Transverse colon (tissue), 4 donors: ENCODE measurements at places on chromosomes 1 and 21. TPM values are rescaled to one million over a fixed set of nuclear protein-coding genes. Genes with fewer than 3 reads are reported as not detected.

DNA sequence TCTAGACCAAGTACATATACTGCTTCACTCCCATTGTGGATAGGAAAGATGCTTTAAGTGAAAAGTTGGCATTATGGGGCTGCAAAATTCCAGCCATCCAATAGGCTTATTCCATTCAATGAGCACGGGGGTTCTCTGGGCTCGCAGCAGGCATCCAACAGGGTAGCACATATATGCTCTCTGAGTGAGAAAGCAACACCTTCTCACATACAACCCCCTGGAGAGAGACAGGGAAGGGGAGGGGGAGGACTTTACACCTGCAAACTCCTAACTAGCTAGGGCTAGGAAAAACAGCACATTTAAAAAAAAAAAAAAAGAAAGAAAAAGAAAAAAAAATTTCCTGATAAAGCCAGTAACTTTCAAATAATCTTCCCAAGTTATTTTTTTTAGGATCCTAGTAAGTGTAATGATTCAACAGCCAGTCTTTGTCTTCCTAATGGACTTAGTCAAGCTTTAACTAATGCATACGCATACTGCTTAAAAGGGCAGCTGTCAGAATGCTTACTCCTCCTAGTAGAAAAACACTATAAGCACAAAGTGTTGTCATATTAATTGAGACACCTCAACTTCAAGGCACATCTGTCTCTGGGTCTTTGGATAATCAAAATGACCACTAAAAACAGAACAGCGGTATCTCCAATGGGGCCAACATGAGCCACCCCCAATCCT, 18.7 kb downstream of the PSMB2 start:
- H3K27ac ChIP-seq = no peak overlapping the region
- H3K4me1 ChIP-seq = no peaks in the 10 kb centered on the region
- H3K27me3 ChIP-seq = no peaks in the 10 kb centered on the region
- DNase-seq = no peak

- no peak overlapping the region for H3K27ac ChIP-seq
- no peaks in the 10 kb centered on the region for H3K4me1 ChIP-seq
- DNase-seq = no peak
- H3K27me3 ChIP-seq = no peaks in the 10 kb centered on the region
- no peak overlapping the region for H3K4me3 ChIP-seq
These were observed 9.6 kb upstream of the SFT2D2 start for GRCh38 chr1:168216171-168216570.

GRCh38 chr1:74437035-74437434, 75.4 kb downstream of the LRRC53 start:
- H3K4me1 ChIP-seq = no peaks in the 10 kb centered on the region
- no peaks in the 10 kb centered on the region for H3K36me3 ChIP-seq
- no peaks in the 10 kb centered on the region for H3K27me3 ChIP-seq

- H3K27me3 ChIP-seq = no peaks in the 10 kb centered on the region
- no peak overlapping the region for H3K27ac ChIP-seq
- H3K36me3 ChIP-seq = no peaks in the 10 kb centered on the region
These were observed 20.6 kb downstream of the TRAF5 start for GRCh38 chr1:211347077-211347844.

DNA sequence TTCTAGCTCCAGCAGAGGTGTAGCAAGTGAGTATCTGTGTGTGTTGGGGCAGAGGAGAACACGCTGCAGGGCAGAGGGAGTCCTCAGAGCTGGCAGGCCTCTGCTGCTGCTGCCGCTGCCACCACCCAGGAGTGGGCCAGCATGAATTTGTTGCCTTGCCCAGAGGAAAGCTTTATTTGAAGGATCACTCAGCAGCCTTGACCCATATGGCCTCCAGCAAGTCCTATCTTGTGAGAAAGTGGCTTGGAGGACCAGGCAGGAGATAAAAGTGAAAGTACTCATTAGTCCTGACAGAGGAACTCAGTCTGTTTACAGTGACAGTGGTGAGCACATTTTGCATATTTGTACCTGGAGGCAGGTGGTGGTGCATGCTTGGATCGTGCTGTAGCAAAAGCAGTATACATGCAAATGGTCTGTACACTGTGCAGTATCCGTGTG, 3.1 kb downstream of the TRAF5 start:
- no peak for DNase-seq
- H3K27ac ChIP-seq = peak overlapping the region; percentile 88
- no peaks in the 10 kb centered on the region for H3K36me3 ChIP-seq
- no peak overlapping the region for H3K4me3 ChIP-seq

GRCh38 chr1:151039521-151039920, 3.1 kb downstream of the BNIPL start:
- no peaks in the 10 kb centered on the region for H3K27me3 ChIP-seq
- H3K36me3 ChIP-seq = peaks cover 1% of the 10 kb centered on the region
- no peaks in the 10 kb centered on the region for H3K4me1 ChIP-seq
- no peak for DNase-seq
- H3K27ac ChIP-seq = no peak overlapping the region

DNA sequence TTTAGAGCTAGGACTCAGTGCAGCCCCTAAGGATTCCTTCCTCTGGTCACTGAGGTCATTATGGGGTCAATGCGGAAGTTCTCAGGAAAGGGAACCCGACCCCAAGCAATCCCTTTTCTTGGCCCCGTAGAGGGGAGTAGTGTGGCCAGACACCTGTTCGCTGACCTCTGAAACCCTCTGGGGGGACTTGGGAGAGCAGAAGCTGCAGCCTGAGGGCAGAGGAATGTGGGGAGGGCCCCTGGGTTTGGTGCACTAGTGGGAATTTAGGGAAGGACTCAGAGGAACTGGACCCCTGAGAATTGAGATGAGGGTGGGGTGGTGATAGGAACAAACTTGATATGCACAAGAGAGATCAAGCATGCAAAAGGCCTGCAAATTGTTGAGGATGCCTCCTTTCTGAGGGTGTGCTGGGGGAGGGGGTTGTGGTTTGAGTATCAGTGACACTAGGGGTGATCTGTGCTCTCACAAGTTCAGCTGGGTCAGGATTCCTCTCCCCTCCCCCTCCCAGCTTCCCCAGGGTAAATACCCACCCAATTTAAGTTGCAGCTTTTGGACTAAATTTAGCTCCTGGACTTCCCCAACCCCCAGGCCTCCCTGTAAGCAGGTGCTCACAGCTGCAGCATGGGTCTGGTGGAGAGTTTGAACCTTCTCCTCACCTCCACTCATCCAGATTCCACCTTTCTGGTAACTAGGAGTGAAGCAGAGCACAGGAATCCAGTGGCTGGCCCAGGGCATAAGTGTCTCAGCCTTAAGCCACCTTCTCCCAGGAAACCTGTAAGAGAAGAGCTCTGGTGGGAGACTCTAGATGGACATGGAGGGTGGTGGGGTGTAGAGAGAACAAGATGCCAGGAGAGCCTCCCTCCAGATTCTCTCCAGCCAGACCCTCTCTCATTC, 13.5 kb downstream of the ADAMTSL4 start:
- DNase-seq = peak; percentile 84
- H3K27me3 ChIP-seq = no peaks in the 10 kb centered on the region
- H3K4me1 ChIP-seq = peaks cover 59% of the 10 kb centered on the region

DNA sequence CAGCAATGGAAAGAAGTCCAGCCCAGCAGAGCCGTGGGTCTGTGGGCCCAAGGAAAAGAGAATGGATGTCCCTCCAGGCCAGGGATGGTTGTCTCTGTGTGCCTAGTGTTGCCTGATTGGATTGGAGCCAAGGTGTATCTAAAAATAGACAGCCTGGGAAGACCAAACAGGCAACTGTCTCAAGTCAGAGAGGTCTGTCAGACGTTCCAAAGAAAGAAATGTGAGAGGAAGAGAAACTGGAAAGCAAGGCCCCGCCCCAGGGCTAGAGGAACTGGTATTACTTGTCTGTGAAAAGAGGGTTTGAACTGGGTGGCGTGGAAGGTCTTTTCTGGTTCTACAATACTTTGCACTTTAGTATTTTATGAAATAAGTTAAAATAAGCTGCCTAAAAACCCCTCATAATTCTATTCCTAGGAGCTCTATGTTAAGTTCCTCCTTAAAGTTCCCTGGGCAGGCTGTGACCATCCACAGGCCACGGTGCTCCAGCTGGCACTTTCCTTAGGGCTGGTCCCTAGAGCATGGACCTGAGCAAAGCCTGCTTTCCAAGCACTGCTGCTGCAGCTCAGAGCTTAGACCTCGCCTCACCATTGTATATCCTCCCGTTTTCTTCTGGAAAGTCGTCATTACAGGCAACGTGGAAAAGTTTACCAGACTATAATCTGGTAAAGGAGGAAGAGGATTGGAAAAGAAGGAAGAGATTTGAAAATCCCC, 151.6 kb downstream of the DISC1 start:
- peak; percentile 44 for DNase-seq
- H3K27ac ChIP-seq = no peak overlapping the region
- peaks cover 13% of the 10 kb centered on the region for H3K4me1 ChIP-seq
- no peak overlapping the region for H3K4me3 ChIP-seq

DNA sequence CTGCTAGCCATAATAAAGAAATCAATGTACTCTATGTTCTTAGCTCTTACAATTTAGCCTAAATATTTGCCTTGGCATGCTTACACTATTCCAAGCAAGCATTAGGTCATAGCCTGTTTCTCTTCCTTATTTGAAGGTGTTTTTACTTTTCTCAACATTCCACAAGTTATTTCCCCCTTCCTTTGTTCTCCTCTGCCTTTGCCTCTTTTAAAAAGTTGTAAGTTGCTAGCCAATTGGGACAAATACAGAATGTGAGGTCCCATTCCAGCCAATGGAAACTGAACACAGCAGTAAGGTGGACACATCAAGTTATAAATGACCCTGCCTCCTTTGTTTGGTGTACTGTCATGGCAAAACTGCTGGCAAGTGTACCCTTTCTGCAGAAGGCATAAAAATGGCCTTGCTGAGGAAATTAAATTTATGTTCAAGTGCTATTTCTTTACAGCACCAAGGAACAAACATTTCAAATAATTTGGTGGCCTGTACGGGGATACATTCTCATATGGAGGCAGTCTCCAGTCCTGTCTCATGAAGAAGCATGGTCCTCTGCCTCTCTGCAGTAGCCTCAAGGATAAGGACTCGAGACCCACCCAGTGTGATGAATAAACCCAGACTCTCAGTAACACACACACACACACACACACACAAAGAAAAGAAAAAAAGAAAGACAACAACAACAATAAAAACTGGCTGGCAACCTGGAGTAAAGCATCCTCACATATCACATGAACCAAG, 28.8 kb upstream of the FMO1 start:
- peaks cover 10% of the 10 kb centered on the region for H3K4me1 ChIP-seq
- no peak overlapping the region for H3K4me3 ChIP-seq
- no peaks in the 10 kb centered on the region for H3K27me3 ChIP-seq

DNA sequence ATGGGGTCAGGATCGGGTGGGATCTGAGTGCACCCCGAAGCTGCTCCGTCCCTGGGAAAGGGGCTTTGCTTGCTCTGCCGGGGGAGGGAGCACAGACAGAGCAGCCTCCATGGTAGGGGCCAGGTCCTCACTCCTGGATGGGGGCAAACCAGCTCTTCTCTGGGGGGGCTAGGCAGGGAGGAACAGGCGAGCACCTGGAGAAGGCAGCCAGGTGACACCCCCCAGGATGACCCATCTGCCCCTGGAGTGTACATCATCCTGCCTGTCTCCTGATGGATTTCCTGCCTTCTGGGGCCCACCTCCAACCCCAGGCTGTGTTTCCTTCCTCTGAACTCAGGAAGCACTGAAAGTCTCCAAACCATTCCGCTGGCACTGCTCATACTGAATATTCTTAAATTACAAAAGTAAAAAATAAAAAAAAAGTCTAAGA, 248.0 kb downstream of the RHOU start:
- no peaks in the 10 kb centered on the region for H3K36me3 ChIP-seq
- DNase-seq = no peak
- H3K4me3 ChIP-seq = no peak overlapping the region
- H3K27me3 ChIP-seq = no peaks in the 10 kb centered on the region
- H3K27ac ChIP-seq = no peak overlapping the region

DNA sequence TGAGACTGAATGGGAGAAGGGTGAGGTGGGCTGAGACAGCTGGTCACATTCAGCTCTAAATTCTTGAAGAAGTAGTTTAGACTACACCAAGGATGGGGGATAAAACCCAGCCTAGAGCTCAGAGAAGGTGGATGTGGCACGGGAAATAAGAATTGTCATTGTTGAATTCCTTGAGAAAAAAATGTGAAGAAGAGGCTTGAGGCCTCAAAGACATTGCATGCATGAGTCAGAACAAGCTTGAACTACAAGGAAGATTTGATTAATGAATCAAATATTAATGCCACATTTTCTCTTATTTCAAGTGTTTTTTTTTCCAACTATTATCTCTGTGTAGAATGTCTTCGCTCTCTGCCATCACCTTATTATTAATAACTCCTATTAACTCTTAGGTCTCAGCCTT, 58.9 kb downstream of the MAP3K7CL start:
- no peak for DNase-seq
- H3K4me3 ChIP-seq = no peak overlapping the region
- no peaks in the 10 kb centered on the region for H3K36me3 ChIP-seq

DNA sequence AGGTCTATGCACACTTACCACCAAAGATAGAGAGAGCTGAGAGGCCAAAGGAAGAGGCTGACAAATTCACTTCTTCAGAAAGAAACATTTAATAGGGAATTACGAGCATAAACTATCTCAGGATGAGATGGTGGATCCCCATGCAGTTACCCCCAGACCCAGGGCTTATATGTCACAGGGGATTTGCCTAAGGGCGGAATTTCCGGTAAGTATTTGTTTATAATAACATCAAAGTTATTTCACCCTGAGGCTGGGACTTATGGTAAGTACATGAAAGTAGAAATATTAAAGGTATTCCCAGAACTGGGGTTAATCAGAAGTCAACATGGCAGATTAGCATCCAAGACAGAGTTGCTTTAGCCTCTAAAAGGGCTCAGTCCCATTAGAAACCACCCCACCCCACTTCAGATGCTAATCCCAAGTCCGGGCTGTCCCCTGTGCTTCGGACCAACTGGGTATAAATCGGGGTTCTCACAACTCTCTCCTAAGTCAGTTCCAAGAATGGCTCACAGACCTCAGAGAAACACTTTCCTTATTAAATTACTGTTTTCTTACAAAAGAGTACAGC, 247.4 kb upstream of the ZP4 start:
- no peaks in the 10 kb centered on the region for H3K4me1 ChIP-seq
- no peak overlapping the region for H3K27ac ChIP-seq
- no peaks in the 10 kb centered on the region for H3K36me3 ChIP-seq
- no peak for DNase-seq
- H3K27me3 ChIP-seq = no peaks in the 10 kb centered on the region

- H3K27ac ChIP-seq = no peak overlapping the region
- peak; percentile 66 for DNase-seq
- no peaks in the 10 kb centered on the region for H3K36me3 ChIP-seq
- no peaks in the 10 kb centered on the region for H3K4me1 ChIP-seq
- no peaks in the 10 kb centered on the region for H3K27me3 ChIP-seq
These were observed 7.6 kb upstream of the NPL start for GRCh38 chr1:182781841-182782586.

Gene PRR9
- not detected for total RNA-seq

Gene PLA2G2F
- total RNA-seq = not detected

Gene IRF6
- total RNA-seq = 78.0 TPM

Gene PPFIA4
- 0.41 TPM for total RNA-seq

Gene MAP3K21
- total RNA-seq = 20.5 TPM

Gene LMO4
- total RNA-seq = 8.4 TPM

Gene ATAD3C
- not detected for total RNA-seq
